ENCODE measurements at places on chromosomes 12 and 14.

DNA sequence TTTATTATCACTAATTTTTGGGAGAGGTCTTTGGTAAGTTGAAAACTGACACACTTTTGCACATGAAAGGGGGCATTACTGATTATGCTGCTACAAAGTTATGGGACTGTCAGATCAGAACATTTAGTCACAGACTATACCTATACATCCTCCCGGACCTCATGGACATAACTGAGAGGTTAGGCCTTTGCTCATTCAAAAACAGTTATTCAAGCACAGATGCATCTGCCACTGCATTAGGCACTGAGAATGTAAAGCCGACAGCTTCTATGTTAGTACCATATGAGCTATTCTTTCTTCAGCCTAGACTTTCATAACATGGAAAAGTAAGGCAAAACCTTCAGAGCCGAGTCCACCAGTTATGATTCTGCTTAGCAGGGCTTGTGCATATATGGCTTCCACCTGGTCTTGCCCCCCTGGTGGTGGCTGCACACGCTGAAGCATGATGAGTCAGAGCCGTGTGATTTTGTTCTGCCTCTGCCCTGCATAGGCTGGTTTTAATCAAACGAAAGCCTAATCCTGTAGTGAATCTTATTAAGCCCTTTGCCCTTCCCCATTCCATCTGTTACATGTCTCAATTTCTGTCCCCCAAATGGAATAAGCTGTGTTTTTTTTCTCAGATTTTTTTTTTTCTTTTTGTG is 21.8 kb upstream of the RNU6-8 start:
- no peak for DNase-seq

DNA sequence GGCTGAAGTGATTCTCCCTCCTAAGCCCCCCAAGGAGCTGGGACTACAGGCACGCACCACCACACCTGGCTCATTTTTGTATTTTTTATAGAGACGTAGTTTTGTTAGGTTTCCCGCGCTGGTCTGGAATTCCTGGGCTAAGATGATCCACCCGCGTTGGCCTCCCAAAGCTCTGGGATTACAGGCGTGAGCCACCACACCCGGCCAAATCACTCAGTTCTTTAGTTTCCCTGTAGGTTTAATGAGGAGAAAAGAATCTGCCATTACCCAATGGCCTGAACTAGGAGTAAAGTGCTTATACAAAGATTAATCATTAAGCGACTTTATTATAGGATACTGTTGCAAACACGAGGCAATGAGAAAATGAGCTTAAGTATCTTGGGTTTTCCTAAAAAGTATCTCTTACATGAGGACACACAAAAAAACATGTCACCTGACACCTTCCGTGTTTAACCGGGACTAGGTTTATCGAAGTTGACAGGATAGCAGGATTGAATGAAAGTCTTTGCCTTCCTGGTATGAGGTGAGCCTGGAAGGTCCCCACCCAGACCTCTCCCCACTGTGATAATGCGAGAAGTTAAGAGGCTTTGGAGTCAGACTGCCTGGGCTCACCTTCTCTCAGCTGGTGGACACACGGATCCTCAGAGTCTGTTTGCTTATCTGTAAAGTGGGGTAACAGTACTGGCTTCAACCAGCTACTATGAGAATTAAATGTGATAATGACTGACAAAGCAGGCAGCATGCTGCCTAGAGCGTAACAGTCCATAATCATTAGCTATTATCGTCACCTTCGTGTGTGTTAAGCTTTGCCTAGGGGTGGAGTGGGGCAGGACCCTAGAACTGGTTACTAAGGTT is 133.5 kb upstream of the KRAS start:
- no peak for DNase-seq

DNA sequence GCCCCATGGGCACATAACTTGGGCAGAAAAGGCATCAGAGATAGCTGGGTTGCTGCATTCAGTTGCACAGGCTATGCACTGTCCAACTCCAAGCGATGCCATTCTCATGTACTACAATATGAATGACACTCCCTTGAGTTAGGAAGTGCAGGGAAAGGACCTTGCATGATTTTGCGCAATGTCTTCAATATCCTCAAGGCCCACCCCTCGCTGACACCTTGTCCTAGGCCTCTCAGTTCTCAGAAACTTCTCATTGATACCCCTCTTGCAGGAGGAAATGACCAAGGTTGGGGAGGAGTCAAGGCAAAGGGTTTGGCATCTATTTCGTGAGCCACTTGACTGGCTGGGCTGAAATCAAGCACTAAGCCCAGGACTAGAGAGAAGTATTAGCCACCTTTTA is 70.4 kb downstream of the ARL6IP4 start:
- no peak for DNase-seq

DNA sequence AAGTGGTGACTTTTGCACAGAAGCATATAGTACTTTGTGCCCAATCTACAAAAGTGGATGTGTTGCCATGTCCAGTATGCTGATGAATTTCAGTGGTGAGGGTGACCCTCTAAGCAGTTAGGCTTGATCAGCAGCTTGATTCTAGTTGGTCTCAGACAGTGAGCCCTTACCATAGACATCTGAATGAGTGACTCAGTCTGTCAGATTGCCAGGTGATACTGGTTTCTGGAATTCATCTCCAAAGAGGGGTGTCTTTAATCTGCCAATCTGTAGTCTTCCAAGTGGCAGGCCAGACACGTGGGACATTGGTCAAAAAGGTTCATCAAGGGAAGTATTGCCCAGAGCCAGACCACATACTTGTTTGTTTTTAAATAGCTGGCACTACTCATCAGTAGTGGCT is 187.4 kb upstream of the SLC16A7 start:
- no peak for DNase-seq

DNA sequence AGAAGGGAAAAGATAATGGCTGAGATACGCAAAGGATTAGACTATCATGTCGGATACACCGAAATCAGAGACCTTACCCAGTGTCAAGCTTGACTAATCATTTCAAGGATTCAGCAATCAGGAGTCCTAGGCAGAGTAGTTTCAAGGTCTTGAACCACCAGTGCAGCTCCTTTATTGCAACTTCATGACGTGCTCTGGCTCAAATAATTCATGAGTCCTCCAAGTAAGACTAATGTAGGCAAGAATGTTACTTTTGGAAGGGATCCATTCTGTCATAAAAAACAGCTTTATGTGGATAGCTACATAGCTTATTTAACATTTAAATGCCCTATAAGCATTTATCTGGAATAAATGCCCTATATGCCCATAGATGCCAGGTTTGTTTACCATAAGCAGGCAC is 123.2 kb downstream of the LMO3 start:
- DNase-seq: peak; percentile 41

GRCh38 chr12:51293696-51294095 is 23.5 kb upstream of the SMAGP start:
- DNase-seq: no peak

DNA sequence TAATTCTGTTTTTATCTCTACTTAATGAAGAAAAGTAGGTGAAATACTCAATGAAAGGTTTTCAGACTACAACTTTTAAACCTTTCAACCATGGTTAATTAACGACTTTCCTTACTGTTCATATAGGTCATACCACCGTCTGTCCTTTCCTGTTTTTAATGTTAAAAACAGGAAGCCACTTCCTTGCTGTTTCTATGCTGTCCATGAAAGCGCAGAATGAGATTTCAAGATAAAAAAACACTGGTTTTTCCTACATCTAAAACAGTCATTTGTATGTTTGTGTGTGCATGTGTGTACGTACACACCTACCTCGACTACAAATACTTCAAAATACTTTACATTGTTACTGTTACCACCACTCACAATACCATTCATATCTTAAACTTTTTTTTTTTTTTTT is 27.3 kb downstream of the SPTLC2 start:
- DNase-seq: no peak

DNA sequence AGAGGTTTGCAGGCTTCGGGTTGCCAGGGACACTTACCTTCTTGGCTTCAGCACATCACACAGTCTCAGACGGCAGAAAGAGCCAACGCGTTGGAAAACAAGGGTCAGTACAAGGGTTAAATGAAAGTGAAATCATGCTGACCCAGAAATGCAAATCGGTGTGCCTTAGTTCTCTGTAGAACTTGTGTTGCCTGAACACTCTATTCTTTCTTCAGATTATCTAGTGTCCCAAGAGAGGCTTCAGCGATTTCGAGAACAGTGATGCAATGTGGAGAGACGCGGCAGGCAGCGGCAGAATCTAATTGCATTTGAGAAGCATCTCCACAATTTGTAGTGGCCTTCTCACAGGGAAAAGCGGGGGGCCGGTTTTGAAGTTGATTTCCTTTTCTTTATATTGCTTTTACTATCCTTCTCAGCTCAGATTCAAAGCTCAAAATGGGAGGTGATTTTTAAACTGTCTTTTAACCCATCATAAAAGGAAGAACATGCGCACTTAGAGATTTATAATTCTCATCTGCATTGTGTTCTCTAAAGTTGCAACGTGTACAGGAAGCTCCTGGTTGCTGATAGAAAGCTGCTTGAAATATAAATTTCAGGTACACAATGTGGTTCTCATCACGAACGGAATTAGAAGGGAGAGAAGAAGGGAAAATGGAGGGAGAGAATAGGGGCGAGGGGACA is 67.8 kb upstream of the EGLN3 start:
- no peak for DNase-seq

DNA sequence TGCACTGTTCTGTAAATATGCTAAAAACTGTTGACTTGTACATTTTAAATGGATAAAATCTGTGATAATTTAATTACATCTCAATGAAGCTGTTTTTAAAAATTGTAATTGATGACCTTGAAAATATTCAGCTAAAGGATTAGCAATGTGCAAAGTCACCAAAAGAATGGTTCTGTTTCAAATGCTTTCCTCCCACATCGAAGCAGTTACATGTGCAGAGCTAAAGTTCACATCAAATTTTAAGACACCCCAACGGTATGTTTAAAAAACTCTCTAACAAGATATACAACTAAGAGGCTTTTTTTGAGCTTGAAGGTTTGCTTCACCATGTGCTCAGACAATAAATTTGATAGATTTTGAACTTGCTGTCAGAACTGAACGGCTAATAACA is 114.6 kb upstream of the KRAS start:
- DNase-seq: no peak

DNA sequence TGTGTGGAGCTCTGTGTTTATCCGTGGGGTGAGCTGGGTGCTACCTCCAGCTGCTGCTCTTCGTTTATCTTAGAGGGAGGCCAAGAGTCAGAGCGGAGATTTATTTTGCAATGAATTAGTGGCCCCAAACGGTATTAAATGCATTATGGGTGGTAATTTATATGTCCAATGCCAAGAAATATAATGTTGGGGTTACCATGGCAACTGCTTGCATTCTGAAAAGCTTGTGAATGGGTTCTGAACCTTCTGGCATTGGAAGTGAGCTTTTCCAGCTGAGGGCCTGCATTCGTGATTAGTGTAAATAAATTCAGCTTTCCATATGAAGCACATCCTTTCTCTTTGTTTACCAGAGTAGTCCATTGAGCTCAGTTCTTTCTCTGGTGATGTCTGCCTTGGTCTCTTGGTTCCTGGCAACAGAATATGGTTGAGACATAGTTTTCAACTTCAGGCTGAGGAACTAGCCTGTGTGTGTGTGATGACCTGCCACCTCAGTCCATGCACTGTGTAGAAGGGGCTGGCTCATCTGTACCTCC is 51.8 kb downstream of the TRAF3 start:
- DNase-seq: no peak

DNA sequence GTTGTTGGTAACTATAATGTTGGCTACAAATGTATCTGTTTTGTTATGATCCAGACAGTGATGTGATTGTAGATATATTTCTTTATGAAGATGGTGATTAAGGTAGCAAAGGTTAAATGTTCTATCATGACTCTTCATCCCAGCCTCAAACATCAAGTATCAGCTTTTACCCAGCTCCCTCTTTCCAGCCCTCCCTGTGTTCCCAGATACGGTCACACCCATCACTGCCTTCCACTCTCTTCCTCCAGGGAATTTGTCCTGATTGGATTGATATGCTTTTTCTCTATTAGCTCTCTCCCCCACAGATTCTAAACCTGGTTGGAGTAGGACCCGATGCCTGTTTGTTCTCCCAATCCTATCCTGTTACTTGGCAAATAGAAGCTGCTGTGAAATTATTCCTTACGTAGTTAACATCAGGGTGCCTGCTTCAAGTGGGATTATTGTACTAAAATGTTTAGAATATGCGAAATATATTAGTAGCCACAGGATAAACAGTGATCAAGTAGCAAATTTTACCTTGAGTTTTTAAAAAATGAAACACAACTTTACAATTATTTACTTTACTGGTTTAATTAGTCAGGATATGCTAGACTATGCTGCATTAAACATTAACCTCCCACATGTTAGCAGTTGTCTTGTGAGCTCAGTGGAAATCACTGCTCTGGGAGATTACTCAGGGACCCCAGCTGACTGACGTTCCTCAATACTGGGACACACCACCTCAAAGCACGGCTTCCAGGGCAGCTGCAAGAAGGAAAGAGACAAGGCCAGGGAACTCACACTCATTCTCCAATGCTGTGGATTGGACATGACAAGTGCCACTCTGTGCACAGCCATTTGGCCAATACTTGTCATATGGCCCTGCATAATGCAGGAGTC is 165.3 kb downstream of the ALX1 start:
- no peak for DNase-seq

DNA sequence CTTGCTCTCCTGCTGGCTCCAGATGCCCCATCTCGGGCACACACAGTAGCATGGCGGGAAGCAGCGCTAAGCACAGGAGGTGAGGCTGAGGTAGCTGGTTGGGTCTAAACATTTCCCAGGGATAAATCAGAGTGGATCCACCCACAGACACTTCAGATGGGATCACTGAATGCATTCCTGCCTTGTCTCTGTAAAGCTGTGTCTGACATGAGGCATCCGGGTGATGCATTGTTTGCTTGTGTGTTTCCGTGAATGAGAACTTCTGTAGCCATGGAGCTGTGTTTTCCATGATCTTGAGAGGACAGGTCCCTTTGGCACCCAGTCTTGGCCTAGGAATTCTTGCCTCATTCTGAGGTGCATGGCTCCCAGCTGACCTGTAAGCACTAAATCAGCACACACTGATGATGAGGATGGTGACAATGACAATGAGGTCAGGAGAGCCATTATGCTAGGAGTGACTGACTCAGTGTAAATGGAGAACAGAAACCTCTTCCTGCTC is 6.7 kb upstream of the KRT75 start:
- peak; percentile 29 for DNase-seq
